ENCODE measurements at places on chromosomes 2 and 18. TPM values are rescaled to one million over a fixed set of nuclear protein-coding genes. Genes with fewer than 3 reads are reported as not detected.
A peak's percentile ranks its signal among the peaks of the same experiment; 100 is the strongest.

The CABLES1 gene
- polyA plus RNA-seq = 5.4 TPM

The RTKN gene
- 50.4 TPM for polyA plus RNA-seq

DNA sequence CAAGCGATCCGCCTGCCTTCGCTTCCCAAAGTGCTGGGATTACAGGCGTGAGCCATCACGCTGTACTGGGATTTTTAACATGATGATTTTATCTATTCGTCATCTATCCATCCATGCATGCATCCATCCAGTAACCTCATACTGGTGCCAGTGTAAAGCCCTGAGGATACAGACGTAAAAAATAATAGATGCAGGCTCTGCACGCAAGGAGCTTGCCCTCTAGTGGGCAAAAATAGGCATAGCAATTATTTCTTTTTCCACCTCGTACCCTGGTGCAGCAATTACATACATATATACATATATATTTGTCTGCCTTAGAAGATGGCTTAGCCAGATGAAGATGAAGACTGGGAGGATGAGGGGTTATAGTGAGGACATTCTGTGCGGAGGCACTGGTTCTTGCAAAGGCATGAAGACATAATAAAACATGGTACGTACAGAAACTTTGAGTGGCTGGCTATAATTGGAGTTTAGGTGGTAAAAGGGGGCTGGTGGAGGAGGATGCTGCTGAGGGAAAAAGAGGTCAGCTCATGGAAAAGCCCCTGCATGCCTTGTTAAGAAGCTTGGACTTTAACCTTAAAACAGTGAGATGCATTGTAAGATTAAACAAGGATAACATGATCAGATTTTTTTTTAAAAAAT is 19.6 kb upstream of the RPIA start:
- peak; percentile 39 for DNase-seq

The APCDD1 gene
- 132 TPM for polyA plus RNA-seq

DNA sequence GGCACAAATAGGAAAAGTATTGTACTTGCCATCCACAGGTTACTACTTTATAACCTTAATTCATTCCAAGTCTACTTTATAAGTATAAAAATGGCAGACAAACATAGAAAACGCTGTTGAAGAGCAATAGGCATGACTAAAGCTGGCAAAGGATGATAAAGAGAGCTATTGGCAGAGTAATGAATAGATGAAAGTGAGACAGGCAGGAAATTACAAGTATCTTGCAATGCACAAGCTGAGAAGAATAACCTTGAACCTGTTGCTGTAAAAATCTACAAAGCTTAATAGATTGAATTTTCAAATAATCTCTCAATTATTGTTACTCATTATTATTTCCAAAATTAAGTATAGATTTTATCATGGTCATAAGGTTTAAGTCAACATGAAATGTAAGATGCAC is 8.8 kb downstream of the PELI1 start:
- no peak for DNase-seq

The PDK1 gene
- 32.3 TPM for polyA plus RNA-seq

GRCh38 chr2:37993143-37993542 is 68.1 kb downstream of the RMDN2 start:
- DNase-seq = no peak

The AGXT gene
- 0.05 TPM for polyA plus RNA-seq

DNA sequence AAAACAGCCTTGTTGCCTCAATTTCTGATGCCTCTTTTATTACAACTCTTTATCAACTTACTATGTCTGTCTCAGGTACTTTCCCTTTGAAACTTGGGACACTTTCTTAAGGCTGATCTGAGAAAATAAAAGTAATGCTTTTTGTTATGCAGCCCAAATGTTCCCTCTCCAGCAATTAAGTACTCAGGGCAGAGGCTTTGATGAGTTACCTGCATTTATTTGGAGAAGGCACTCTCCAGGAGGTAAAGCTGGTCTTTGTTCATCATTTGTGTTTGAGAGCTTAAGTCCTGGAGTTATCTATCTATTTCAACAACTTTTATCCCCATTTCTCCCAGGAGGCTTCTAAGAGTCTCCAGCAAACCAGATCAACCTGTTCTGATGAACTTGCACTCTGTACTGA is 259.2 kb downstream of the ASXL3 start:
- DNase-seq = no peak

DNA sequence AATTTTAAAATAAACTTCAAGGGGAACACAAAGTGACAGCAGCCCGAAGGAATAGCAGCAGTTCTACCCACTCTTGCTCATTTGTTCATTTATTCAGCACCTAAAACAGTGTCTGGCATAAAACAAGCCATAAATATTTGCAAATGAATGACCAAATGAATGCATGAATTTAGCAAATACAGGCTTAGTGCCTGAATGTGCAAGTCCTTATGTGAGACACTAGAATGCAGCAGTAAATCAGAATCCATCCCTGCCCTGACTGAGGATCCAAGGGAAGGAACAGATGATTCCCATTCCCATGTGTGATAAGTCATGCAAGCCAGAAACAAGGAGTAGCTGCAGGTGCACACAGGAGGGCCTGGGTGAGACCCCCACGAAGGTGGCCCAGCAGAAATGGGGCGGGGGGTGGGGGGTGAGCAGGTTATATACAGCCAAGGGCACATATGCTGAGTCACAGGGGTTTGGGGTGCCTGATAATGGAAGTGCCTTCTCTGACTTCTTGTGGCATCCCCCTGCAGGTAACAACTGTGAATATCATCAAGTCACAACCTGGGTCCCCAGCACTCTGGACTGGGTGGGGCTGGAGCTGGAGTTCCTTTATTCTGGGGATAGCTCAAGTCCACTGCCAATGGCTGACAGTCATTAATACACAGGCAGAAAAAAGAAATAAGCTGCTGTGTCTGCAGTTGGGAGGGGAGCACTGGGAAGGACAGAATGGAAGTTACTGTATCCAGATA is 311.9 kb downstream of the TXNL1 start:
- no peak for DNase-seq

The TAF4B gene
- 2.5 TPM for polyA plus RNA-seq

DNA sequence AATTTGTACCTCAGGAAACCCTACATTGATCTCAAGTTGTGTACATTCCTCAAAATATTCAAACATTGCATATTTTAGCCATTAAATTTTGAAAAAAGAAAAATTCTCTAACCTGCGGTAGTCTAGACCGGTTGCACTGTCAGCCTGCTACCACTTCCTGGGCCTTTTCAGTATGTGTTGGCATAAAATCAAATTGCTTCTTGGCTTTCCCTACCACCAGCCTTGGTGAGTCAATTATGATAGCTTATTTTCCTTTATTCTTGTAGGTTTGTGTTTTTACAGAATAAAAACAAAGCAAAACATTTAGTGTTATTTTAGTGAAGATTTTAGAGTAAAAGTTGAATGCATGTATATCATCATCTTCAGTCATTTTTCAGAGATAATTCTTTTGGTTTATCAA is 61.2 kb downstream of the FAM171B start:
- DNase-seq = no peak

DNA sequence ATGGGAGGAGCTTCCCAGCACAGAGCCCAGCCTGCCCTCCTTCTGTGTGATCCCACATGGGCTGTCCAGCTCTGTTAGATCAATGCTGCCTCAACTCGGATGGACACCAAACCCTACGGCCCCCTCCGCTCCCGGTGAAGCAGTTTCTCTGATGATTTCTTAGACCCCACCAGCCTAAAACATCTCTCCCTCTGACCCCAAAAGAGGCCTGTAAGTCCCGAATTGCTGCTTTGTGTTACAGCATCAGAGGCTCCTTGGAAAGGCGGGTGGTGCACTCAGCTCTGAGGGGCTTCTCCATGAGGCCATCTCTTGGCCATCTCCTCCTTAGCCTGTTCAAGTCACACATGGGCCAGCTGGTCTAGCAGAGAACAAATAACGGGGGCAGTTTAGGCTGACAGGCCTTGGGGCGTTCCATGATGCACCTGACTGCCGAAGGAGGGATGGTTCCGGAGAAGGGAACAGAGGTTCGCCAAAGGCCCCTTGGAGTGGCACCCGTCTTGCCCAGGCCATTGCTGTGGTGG is 240.7 kb downstream of the SH3RF3 start:
- DNase-seq = no peak

DNA sequence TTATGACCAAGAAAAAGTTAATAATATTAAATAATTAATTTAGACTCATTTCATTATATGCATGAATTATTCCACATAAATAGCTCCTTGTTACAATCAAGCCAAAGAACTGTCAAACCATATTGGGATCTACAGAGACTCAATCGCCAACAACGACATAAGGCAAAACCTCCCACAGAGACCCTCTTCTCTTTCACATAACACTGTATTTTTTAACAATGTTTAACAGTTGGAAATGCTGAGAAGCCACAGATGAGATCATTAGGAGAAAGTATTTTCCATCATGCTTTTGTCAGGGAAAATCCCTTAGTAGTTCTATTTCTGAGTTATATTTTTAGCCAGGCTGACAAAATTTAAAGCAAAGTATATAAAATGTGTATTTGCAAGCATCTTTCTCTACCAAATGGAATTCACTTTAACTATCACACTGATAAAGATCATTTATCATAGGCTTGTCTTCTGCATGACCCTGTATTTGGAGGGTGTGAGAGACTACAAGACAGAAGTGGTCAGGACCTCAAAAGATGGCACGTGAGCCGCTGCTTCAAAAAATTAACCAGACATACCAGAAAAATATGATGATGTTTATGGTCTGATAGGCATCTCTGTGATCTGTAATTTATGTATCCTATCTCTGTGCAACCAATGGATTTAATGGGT is 383.8 kb downstream of the NRXN1 start:
- DNase-seq = peak; percentile 52

The ARHGAP25 gene
- 4.3 TPM for polyA plus RNA-seq

DNA sequence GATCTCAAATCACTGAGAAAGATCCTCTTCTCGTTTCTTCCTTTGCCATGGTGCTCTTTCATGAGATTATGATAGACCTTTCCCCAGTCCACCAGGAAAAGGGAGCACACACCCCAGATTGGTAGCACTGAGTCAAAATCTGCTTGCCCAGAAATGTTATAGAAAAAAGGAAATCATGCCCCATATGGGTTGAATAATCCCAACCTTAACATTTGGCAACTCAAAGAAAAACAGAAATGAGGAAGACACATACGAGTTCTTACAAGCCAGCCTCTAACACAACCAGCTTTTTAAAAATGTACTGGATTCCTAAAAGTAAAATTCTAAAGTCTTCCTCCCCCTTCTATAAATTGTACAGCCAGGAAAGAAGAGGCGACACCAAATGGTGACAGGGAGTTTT is 103.0 kb downstream of the ANKRD44 start:
- DNase-seq = no peak

- no peak for DNase-seq
Observed at GRCh38 chr2:229838729-229839128, 83.1 kb downstream of the TRIP12 start.

DNA sequence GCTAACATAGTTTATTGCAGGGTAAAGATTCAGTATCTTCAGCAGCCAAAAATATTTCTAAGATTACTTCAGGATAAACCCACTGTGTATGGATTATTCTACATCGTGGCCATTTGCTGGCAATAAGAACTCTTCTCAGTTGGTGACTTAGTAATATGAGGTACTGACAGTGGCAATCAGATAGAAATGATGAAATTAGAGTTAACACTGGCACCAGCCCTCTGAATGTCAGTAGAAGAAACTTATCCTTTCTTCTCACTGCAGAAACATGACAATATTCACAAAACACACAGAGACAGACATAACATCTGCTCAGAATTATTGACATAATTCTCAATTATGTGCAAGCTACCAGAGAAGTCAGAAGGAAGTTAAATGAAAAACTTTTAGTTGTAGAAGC is 246.3 kb upstream of the COL3A1 start:
- DNase-seq = no peak

DNA sequence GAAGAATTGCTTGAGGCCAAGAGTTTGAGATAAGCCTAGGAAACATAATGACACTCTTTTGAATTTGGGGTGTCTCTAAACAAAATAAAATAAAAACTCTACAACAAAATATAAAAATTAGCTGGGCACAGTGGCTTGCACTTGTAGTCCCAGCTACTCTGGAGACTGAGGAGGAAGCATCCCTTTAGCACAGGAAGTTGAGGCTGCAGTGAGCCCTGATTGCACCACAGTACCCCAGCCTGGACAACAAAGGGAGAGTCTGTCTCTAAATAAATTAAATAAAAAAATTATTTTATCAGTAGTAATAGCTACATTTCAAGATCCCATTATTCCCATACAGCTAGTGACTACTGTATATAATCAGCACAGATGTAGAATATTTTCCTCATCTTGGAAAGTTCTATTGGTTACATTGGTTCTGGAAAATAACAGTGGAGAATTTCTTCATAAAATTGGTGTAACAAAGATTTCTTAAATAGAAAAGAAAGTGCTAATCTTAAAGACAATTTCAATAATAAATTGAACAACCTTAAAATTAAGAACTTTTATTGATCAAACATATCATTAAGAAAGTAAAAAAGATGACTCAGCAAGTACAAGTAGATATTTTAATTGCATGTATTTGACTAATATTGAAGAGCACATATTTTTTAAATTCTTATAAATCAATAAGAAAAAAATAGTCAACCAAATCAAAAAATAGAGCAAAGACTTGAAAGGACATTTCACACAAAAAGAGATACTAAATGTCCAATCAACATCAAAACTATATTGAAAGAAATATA is 90.4 kb upstream of the KYNU start:
- no peak for DNase-seq

- no peak for DNase-seq
Observed at GRCh38 chr18:62519684-62520083, 3.1 kb upstream of the ZCCHC2 start.

GRCh38 chr2:44269831-44270230 is 5.4 kb upstream of the SLC3A1 start:
- DNase-seq = no peak

GRCh38 chr2:151681051-151681450 is 53.2 kb downstream of the NEB start:
- no peak for DNase-seq

GRCh38 chr2:236241181-236242056 is 22.8 kb downstream of the ASB18 start:
- no peak for DNase-seq

The CHRND gene
- 132 TPM for polyA plus RNA-seq

The STPG4 gene
- polyA plus RNA-seq = not detected

DNA sequence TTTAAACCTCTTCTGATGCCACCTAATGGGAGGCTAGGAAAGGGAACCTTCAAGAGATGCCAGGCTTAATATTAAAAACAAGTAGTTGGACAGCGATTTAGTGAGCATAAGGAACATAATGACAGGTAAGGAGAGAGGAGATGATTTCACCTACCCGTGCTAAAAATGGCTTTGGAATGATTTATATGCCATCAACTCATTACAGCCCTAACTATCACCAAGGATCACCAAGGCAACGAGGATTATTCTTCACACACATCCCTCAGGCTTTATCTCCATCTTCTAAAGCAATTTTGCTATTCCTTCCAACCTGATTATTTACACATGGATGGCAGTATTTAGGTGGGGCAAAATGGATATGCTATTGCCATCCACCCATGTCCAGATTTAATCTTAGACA is 237.8 kb downstream of the DCC start:
- no peak for DNase-seq

- DNase-seq = no peak
Observed at GRCh38 chr2:60961457-60961856, 56.1 kb upstream of the PEX13 start.

- DNase-seq = no peak
Observed at GRCh38 chr2:8537562-8538155, 144.2 kb upstream of the ID2 start.
